ENCODE measurements at places on chromosomes 7 and 10.

GRCh38 chr10:101940916-101941315, 97.3 kb upstream of the KCNIP2 start:
- peak; percentile 8 for DNase-seq

DNA sequence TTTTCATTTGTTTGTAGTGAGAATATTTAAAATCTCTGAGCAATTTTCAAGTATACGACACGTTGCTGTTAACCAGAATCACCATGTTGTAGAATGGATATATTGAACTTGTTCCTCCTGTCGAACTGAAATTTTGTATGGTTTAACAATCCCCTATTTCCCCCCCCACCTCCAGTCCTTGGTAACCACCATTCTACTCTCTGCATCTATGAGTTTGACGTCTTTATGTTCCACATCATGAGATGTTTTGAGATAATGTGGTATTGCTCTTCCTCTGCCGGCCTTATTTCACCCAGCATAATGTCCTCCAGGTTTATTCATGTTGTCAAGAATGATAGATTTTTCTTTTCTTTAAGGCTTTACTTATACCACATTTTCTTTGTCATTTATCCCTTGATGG, 17.4 kb upstream of the PRKCQ start:
- no peak for DNase-seq

GRCh38 chr7:94298943-94299342, 95.8 kb upstream of the COL1A2 start:
- DNase-seq = peak; percentile 82

DNA sequence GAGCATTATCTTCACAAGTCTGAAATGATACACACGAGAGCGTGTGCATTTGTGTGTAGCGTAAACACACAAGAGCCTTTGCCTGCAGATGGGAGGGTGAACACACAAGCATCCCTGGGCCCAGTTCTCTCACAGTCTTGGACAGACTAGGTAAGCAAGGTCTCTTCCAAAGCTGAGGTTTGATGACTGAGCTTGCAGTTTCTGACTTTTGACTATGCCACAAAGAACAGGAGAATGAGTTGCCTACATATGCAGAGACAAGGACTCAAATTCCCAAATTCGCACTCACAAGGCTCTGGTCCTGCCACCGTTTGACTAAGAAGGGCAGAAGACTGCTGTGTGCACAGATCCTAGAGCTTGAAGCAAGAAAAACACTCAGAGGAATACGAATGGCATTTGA, 55.8 kb downstream of the FAM53B start:
- no peak for DNase-seq

DNA sequence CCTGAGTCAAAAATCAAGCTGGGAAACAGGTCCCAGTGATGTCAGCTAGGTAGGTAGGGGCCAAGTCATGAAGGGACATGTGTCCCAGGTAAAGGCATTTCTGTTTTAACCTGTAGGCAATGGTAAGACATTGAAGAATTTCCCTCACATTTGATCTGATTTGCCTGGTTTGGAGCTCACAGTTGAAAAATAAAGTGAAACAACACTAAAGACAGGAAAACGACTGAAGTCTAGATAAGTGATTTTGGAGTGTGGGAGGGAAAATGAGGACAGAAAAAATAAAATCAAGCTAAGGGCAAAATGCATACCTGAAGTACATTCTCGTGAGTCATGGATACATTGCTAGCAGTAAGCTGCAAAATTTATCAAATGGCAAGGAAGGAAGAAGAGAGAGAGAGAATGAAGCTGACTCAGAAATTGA, 169.9 kb downstream of the SKIDA1 start:
- no peak for DNase-seq

- no peak for DNase-seq
Observed at GRCh38 chr10:44961931-44962750, 2.5 kb downstream of the RASSF4 start.

GRCh38 chr7:29476916-29477315, 86.7 kb upstream of the PRR15 start:
- DNase-seq = no peak

DNA sequence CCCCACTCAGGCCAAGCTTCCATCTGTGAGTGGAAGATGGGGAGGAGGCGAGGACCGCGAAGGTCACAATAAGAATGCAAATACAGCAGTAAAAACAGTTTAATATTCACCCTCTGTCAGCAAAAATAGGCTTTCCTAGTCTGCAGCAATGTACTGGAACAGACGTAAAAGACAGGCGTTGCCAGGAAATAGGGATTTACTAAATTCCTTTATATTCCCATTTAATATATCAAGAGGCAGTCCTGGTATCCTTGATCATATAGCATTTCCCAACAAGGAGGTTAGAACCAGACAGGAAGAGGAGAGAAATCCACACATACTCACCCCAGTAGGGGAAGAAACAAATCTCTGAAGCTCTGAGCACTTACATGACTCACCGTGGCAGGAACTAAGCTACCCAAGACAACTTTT, 1054.9 kb upstream of the C7orf33 start:
- peak; percentile 73 for DNase-seq

DNA sequence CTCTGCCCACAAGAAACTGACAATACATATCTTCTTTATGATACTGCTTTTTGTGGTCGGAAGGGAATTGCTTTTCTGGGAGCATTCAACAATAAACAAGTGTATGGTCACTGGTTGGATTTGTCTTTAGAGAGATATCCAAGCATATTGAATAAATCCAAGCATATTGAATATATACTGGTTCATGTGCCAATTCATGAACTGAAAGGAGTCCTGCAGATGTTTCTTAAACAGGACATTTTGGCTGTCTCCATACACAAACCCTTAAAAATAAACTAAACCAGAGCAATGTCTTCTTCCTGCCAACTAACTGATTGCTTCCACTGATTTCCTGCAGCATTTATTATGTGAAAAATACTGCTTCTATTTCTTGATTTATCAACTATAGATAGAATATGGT, 173.9 kb downstream of the FOXP2 start:
- DNase-seq = no peak
